ENCODE measurements at places on chromosomes 6 and 20.

DNA sequence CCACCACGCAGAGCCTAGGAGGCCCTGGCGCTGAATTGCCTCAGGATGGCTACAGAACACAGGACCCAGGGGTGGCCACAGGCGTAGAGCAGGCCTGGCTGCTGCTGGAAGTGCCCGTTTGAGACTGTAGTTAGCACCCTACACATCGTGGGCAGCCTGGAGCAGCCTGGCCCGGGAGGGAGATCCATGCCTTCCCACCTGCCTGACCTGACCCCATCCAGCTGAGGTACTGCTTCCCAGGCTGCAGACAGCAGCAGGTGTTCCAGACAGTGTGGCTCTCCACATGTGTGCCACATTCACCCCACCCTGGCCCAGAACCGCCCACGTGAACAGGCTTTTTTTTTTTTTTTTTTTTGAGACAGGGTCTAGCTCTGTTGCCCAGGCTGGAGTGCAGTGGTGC lies 20.9 kb upstream of the MAP1LC3A start:
- no peak for DNase-seq

- no peak for DNase-seq
These were observed 484.2 kb upstream of the MANEA start for GRCh38 chr6:95093154-95093553.

- DNase-seq, result no peak
These were observed 930.5 kb upstream of the FLRT3 start for GRCh38 chr20:15267935-15268334.

- no peak for DNase-seq
These were observed 143.7 kb downstream of the MOXD1 start for GRCh38 chr6:132257561-132257960.

- no peak for DNase-seq
These were observed 17.9 kb upstream of the CHMP4B start for GRCh38 chr20:33793011-33793931.

DNA sequence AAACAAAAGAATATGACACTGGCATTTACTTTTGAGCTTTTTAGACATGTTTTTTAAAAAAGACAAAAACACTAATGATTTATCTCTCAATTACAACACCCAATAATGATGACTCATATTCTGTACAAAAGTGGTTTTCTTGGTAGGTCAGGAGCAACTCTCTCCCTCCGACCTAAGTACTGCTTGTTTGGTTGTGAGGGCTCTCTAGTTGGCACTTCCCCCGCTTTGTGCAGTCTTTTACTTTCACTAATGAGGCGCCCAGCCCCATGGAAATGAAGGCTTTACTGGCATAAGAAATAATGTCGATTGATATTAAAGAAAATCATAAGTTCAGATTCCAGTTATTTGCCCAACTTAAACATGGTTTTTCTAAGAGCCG lies 1.3 kb downstream of the KPNA5 start:
- DNase-seq, result no peak

- DNase-seq, result peak; percentile 18
These were observed 14.3 kb downstream of the KLHL31 start for GRCh38 chr6:53651205-53651763.

- no peak for DNase-seq
These were observed 4.1 kb upstream of the ZNFX1 start for GRCh38 chr20:49281913-49282467.

DNA sequence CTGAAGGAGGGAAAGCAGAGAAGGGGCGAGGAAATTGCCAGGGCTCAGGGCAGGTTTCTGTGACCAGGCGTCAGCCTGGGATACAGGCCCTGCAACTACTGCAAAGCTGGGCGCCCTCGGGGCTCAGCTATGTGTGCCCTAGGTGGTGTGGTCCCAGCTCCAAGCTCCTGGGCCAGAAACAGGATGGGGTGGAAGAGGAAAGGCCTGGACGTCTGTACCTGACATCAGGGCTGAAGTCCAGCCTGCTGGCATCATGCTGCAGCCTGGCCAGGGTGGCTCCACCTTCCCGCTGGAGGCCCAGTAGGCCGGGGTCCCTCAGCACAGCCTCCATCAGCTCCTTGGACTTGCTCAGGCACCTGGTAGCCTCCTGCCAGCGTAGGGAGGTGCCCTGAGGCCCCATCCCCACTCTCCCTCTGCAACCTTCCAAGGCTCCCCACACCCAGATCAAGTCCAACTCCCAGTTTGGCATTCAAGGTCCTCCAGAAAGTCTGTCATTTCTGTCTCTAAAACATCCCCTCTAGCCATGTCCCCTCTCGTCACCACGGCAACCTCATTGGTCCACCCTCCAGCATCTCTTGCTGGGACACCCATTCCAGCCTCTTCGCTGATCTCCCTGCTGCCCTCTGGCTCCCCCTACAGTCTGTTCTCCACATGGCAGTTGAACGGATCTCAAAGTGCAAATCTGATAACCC lies 38.2 kb downstream of the KIAA1755 start:
- peak; percentile 67 for DNase-seq

GRCh38 chr6:29332676-29333075 lies 31.2 kb downstream of the OR14J1 start:
- no peak for DNase-seq

DNA sequence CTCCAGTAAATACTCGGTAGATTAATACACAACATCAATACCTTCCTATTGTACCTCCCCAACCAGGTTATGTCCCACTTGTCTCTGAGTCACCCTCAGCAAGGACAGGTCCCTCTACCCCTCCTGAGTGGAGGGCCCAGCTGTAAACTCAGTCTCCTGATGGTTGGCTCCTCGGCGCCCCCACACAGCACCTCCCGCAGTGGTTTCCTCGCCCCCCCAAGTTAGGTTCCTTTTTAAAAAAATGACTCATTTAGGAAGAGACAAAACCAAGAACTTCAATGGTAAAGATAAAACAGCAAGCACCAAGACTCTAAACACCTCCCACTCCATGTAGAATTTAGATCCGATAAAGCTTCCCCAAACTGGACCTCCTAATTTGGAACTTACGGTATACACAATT lies 83.5 kb downstream of the TRERF1 start:
- DNase-seq, result no peak

DNA sequence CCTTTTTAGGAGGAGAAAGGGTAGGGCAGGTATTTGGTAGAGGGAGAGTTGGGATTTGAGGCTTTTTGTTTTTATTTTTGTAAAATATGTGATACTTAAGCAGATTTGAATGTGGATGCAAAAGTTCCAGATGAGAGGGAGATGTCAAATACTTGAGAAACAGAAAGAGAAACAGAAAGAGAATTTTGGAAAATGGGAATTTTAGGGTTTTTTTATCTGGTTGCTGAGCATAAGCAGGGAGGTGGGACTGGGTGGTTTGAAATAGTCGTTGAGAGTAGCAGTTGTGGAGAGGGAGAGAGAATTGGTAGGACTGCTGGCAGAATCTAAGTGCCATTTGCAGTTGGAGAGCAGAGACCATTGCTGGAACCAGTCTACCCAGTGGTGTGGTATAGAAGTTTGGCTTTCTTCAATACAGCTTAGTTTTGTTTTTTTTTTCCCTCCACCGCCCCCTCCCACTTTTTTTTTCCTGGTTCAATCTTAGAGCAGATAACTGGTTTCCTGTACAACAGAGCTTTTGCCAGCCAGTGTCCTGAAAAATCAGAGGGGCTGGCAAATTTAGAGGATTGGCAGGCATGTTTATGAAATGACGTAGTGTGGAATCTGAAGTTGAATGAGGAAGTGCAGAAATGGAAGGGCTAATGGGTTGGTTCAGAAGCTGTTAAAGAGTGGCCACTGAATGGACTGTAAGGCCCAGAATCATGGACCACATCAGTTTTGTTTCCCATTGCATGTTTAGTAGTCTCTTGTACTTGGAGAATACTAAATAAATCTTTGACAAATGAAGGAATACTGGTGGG lies 68.7 kb downstream of the ATRN start:
- DNase-seq, result no peak

- no peak for DNase-seq
These were observed 413.8 kb upstream of the FLRT3 start for GRCh38 chr20:14751191-14751590.
